Frontal cortex (tissue), 4 donors: ENCODE measurements at places on chromosomes 5 and 9. TPM values are rescaled to one million over a fixed set of nuclear protein-coding genes. Genes with fewer than 3 reads are reported as not detected.

DNA sequence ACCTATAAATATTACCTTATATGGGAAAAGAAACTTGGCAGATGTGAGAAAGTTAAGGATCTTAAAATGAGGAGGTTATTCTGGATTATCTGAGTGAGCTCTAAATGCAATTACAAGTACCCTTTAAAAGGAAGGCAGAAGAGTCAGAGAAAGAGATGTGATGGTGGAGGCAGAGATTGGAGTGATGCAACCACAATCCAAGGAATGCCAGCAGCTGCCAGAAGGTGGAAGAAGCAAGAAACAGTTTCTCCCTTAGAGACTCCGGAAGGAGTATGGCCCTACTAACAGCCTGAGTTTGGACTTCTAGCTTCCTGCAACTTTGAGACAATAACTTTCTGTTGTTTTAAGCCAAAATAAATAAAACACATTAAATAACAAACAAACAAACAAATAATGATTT, 108.7 kb upstream of the PRLR start:
- DNase-seq = no peak

- no peak for DNase-seq
Observed at GRCh38 chr5:97338729-97339128, 155.7 kb upstream of the RIOK2 start.

GRCh38 chr5:146243247-146243646, 39.8 kb downstream of the RBM27 start:
- DNase-seq = no peak

DNA sequence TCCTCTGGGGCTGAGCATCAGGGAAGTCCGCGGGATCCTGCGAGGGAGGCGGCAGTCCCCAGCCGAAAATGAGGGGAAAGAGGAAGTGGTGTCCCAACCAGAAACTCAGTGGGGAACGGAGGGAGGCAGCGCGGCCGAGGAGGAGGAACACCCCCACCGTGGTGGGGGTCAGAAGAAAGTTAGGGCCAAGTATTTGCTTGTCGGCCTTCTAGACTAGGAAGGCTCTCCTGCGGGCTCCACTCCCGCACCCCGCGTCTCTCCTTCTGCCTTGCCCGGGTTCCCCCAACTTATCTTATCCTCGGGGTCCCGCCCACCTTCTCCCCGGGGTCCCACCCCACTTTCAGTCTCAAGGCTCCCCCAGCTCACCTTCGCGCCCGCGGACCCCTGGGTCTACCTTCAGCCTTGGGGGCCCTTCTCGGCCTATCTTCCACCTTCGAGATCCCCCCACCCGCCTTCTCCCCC, 557 bp upstream of the PHF2 start:
- peak; percentile 64 for DNase-seq

The SLC9A3 gene
- 1.2 TPM for total RNA-seq

DNA sequence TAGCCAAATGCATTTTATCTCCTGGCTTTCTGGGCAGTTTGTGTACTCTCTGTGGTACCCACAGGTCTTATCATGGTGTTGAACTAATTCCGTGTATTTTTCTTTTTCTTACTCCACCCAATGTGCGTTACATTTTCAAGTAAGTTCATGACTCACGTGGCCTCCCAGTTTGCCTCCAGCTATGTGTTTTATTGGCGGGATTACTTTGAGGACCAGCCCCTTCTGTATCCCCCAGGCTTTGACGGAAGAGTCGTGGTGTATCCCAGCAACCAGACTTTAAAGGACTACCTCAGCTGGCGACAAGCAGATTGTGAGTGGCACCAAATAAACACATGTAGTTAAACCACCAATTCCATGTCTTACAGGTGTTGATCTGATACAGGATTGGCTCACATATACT, 3.2 kb downstream of the THG1L start:
- DNase-seq = no peak

The GNE gene
- 45.2 TPM for total RNA-seq

The CD14 gene
- total RNA-seq = 11.4 TPM

DNA sequence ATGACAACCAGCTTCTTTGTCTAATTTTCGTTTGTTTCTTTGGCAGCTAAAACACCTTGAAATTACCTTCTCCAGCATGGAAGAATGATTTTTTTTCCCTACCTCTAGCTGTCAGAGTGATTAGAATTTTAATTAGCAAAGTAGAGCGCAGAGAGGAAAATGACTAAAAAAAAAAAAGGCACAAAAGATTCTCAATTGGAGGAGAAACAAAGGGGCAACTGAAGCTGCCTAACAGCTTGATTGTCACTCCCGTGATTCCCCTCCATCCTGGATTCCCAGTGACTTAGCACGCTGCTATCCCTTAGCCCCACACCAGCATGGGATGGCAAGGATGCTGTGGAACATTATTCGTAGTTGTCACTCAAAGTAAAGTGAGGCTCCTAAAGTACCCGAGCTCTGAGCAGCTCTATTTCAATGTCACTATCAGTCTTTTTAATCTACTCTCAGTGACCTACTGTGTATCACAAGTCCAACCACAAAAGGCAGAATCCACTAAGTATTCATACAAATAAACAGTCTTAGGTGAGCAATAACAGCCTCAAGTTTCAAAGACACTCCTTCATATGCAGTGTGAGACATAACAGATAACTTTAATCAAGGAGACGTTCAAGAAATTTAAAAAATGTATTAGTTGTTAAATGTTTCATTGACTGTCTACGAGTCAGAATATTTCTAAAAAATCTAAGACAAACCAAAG, 710.0 kb upstream of the GRAMD2B start:
- no peak for DNase-seq

The FABP6 gene
- 4.5 TPM for total RNA-seq

The ZNF879 gene
- 16.7 TPM for total RNA-seq

- DNase-seq = no peak
Observed at GRCh38 chr5:125196481-125197111, 450.2 kb upstream of the ZNF608 start.

- DNase-seq = no peak
Observed at GRCh38 chr5:139914218-139914807, 118.7 kb downstream of the PSD2 start.

The ACOT12 gene
- total RNA-seq = 1.6 TPM

The NEUROG1 gene
- total RNA-seq = 0.41 TPM

- no peak for DNase-seq
Observed at GRCh38 chr5:149345892-149346222, 558 bp downstream of the GRPEL2 start.

The FAM200C gene
- total RNA-seq = 33.8 TPM

The ITK gene
- total RNA-seq = not detected

GRCh38 chr9:27634879-27635278, 61.6 kb upstream of the C9orf72 start:
- no peak for DNase-seq

GRCh38 chr5:33734537-33734936, 157.3 kb downstream of the ADAMTS12 start:
- DNase-seq = no peak

- DNase-seq = no peak
Observed at GRCh38 chr5:109324931-109325330, 84.8 kb downstream of the PJA2 start.

GRCh38 chr9:135107581-135108235, 20.2 kb downstream of the OLFM1 start:
- DNase-seq = no peak

DNA sequence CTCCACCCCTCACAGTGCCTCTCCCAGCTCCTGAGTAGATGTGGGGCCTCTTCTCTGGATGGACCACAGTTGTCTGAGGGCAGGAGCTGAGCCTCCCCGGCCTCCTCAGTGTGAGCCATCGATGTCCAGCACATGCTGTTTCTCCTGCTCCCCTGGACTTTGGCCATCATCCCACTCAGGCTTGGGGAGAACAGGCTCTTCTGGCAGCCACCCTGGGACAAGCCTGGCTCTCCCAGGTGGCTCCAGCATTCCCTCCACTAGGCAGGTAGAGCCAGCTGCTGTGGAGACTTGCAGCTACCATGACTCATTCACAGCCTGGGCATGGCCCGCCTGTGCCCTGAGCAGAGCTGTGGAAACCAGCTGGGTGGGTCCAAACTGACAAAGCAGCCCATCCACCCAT, 77.0 kb downstream of the CSNK1A1 start:
- no peak for DNase-seq

- DNase-seq = no peak
Observed at GRCh38 chr9:130432796-130433167, 12.0 kb upstream of the ASS1 start.

The CCDC107 gene
- 10.6 TPM for total RNA-seq

DNA sequence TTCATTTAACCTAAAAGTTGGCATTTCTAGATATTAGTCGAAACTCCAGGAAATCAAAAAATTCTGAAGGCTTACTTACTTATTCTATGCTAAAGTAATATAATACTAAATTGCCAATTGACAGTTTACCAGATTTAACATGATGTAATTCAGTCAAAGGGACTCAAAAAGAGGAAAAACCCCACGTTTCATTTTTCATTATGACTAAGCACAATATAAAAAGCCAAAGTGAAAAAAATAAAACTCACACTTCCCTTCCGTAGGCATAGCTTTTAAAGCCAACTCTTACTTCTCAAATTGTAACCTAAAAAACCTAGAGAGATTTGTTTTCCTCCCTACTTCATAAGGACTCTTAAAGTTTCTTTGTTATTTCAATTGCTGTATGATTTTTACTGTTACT, 146.6 kb downstream of the RAPGEF6 start:
- DNase-seq = no peak

DNA sequence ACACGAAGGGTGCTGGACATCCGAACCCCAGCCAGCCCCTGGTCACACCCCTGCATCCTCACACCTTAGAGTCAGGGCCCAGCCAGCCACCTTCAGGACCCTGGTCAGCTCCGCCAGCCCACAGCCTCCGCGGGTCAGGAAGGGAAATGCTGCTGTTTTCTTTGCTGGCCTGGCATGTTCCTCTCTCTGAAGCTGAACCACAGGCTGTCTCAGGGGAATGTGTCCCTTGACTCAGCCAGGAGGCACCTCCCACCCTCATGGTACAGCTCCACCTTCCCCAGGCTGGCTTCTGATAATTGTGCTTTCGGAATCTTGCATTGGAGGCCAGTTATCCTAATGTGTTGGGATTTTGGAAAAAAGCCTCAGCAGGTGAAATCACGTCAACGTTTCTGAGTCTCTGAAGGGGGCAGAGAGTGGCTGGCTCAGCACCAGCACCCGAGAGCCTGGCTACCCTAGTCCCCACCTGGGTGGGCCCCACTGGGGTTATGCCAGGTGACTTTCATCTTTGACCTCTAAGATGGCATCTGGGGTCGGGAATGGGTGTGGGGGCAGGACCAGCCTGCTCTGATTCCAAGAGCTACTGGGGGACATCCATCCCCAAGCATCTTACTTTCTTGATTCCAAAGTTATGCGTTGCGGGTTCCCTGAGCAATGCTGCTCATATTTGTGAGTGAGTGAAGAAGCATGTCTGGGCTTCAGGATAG, 9.8 kb upstream of the OLFM1 start:
- no peak for DNase-seq

DNA sequence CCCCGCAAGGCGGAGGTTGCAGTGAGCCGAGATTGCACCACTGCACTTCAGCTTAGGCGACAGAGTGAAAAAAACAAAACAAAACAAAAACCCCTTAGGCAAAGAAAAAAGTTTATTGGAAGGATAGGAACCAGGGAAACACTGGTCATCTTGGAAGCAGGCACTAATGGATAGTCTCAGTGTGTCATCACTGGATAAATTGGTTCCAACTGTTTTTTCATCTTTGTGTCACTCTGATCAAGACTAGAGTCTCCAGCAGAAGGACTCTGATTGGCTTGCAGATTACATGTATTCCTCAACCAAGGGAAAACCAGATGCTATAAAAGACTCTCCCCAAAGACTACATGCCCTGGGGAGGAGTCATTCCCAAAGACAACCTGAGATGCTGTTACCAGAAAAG, 35.0 kb upstream of the HMHB1 start:
- no peak for DNase-seq

GRCh38 chr5:104050436-104050835, 487.8 kb upstream of the NUDT12 start:
- DNase-seq = no peak

DNA sequence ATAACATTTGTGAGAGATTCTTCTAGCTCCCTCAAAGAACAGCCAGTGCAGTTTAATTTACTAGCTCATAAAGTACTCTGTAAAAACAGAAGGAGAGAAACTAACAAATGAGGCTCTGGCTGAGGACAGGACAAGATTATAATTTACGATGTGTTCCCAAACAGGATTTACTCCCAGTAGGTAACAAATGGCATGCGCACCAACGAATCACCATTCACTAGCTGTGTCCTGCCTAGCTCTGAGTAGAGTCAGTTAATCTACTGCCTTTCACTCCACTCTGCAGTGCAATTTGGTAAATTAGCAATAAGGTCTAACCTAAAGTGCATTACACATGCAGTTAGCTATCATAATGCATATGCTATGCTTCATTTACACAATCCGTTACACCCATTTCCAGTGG, 497.4 kb upstream of the CCNG1 start:
- DNase-seq = no peak

The NPR2 gene
- 11.0 TPM for total RNA-seq

GRCh38 chr5:146667633-146668272, 151.8 kb upstream of the GPR151 start:
- no peak for DNase-seq

The IFNE gene
- under 0.01 TPM for total RNA-seq

- DNase-seq = no peak
Observed at GRCh38 chr5:8870959-8871355, 674.9 kb downstream of the SEMA5A start.

GRCh38 chr5:154470947-154471870, 6.8 kb downstream of the HAND1 start:
- DNase-seq = no peak

- DNase-seq = no peak
Observed at GRCh38 chr5:144236499-144236898, 65.8 kb downstream of the KCTD16 start.

- DNase-seq = no peak
Observed at GRCh38 chr9:12813960-12814876, 39.4 kb downstream of the LURAP1L start.

The F2RL2 gene
- under 0.01 TPM for total RNA-seq

The SPINK4 gene
- total RNA-seq = not detected

DNA sequence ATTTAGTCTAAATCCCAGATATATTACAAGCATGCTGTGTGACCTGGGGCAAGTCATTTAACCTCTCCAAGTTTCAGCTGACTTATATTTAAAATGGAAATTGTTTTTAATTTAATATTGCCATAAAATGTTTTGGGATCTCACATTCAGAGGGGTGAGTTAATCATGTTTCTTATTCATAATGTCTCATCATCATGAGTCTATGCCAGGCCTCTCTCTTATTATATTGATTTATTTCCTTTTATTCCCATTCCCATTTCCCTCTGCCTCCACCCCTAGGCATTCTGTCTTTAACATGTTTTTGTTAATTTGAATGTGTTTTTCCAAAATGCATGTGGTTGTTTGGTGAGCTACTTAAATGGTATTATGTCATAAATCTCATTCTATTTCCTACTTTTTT, 39.0 kb upstream of the TTC1 start:
- DNase-seq = no peak

The GSN gene
- 24.5 TPM for total RNA-seq

The TEX48 gene
- not detected for total RNA-seq

- DNase-seq = no peak
Observed at GRCh38 chr5:24804221-24804681, 159.5 kb upstream of the CDH10 start.
